Smooth muscle cell of the umbilical artery (primary cell): ENCODE measurements at places on chromosomes 6 and 20. TPM values are rescaled to one million over a fixed set of nuclear protein-coding genes. Genes with fewer than 3 reads are reported as not detected.

ZSCAN23 gene
- total RNA-seq: 3.3 and 7.4 TPM in 2 replicates

VPS52 gene
- 32.4 and 33.9 TPM in 2 replicates for total RNA-seq

POU5F1 gene
- 0.30 and 0.51 TPM in 2 replicates for total RNA-seq

HLA-DRA gene
- not detected in 2 replicates for total RNA-seq

DEFB124 gene
- not detected in 2 replicates for total RNA-seq

PM20D2 gene
- 2.1 and 3.8 TPM in 2 replicates for total RNA-seq

ENPP1 gene
- total RNA-seq: 15.7 and 42.2 TPM in 2 replicates

PEX6 gene
- 38.0 and 65.6 TPM in 2 replicates for total RNA-seq

TNNC2 gene
- not detected in 2 replicates for total RNA-seq

SLC22A7 gene
- not detected in 2 replicates for total RNA-seq

ARHGAP18 gene
- 11.9 and 56.8 TPM in 2 replicates for total RNA-seq

C6orf15 gene
- not detected in 2 replicates for total RNA-seq

CCN2 gene
- total RNA-seq: 176 and 540 TPM in 2 replicates

OXT gene
- not detected in 2 replicates for total RNA-seq

AVP gene
- not detected in 2 replicates for total RNA-seq

BNIP5 gene
- not detected in 2 replicates for total RNA-seq

SIRPA gene
- 12.9 and 16.9 TPM in 2 replicates for total RNA-seq

NNAT gene
- 0.42 TPM in 1 of 2 replicates, not detected in the other for total RNA-seq

SPEF1 gene
- total RNA-seq: not detected in 2 replicates

BANF2 gene
- not detected in 2 replicates for total RNA-seq

VIP gene
- not detected in 2 replicates for total RNA-seq

TMEM30A gene
- total RNA-seq: 357 and 367 TPM in 2 replicates

GHRH gene
- not detected in 2 replicates for total RNA-seq

GUCA1A gene
- total RNA-seq: 0.30 and 0.46 TPM in 2 replicates

KIF25 gene
- 0.14 TPM in 1 of 2 replicates, not detected in the other for total RNA-seq

FOXQ1 gene
- total RNA-seq: 0.05 TPM in 1 of 2 replicates, not detected in the other

BMP5 gene
- total RNA-seq: not detected in 2 replicates

TRAPPC3L gene
- 0.30 TPM in 1 of 2 replicates, not detected in the other for total RNA-seq

PDE7B gene
- total RNA-seq: 18.7 and 35.3 TPM in 2 replicates

RRAGD gene
- total RNA-seq: 0.37 and 0.59 TPM in 2 replicates

THBD gene
- 1.2 and 7.2 TPM in 2 replicates for total RNA-seq

OLIG3 gene
- total RNA-seq: not detected in 2 replicates

NRSN1 gene
- total RNA-seq: not detected in 2 replicates

ZFP57 gene
- total RNA-seq: 0.69 TPM in 1 of 2 replicates, not detected in the other

FGD2 gene
- not detected in 2 replicates for total RNA-seq

LCA5 gene
- total RNA-seq: 5.2 and 7.1 TPM in 2 replicates

COX7A2 gene
- total RNA-seq: 36.5 and 300 TPM in 2 replicates

TCF19 gene
- 1.5 and 8.6 TPM in 2 replicates for total RNA-seq
